Myometrial cell (primary cell): ENCODE measurements at places on chromosomes 4 and X. TPM values are rescaled to one million over a fixed set of nuclear protein-coding genes. Genes with fewer than 3 reads are reported as not detected.

The SSX7 gene
- total RNA-seq: not detected in 2 replicates

The PYURF gene
- total RNA-seq: 91.1 and 103 TPM in 2 replicates

The SSR4 gene
- total RNA-seq: 261 and 266 TPM in 2 replicates

The SLC2A9 gene
- 2.8 TPM in 1 of 2 replicates, not detected in the other for total RNA-seq

The AMMECR1 gene
- total RNA-seq: 16.8 and 17.0 TPM in 2 replicates

The MAGED4 gene
- 8.1 and 19.0 TPM in 2 replicates for total RNA-seq

The TCEAL1 gene
- 28.7 and 34.0 TPM in 2 replicates for total RNA-seq

The ARHGAP6 gene
- 2.5 and 3.2 TPM in 2 replicates for total RNA-seq

The ADGRL3 gene
- total RNA-seq: not detected in 2 replicates

The EIF1AX gene
- 54.8 and 68.1 TPM in 2 replicates for total RNA-seq

The PPEF1 gene
- not detected in 2 replicates for total RNA-seq

The RBM3 gene
- total RNA-seq: 299 and 329 TPM in 2 replicates

The DMRTC1B gene
- not detected in 2 replicates for total RNA-seq

The IBSP gene
- total RNA-seq: not detected in 2 replicates

The FAT1 gene
- total RNA-seq: 74.7 and 83.3 TPM in 2 replicates

The RHOXF2 gene
- total RNA-seq: not detected in 2 replicates

The TAF1 gene
- 10.8 and 13.3 TPM in 2 replicates for total RNA-seq

The EVC gene
- 14.2 and 17.3 TPM in 2 replicates for total RNA-seq

The GLRB gene
- 3.5 and 9.7 TPM in 2 replicates for total RNA-seq

The ARL9 gene
- total RNA-seq: 0.29 and 0.71 TPM in 2 replicates

The PDCL2 gene
- total RNA-seq: not detected in 2 replicates

The PPEF2 gene
- not detected in 2 replicates for total RNA-seq
